ENCODE measurements at places on chromosomes 11 and 22.

GRCh38 chr11:30758946-30759504, 172.9 kb upstream of the MPPED2 start:
- DNase-seq, result no peak

GRCh38 chr11:13003736-13004493, 5.2 kb upstream of the RASSF10 start:
- no peak for DNase-seq

DNA sequence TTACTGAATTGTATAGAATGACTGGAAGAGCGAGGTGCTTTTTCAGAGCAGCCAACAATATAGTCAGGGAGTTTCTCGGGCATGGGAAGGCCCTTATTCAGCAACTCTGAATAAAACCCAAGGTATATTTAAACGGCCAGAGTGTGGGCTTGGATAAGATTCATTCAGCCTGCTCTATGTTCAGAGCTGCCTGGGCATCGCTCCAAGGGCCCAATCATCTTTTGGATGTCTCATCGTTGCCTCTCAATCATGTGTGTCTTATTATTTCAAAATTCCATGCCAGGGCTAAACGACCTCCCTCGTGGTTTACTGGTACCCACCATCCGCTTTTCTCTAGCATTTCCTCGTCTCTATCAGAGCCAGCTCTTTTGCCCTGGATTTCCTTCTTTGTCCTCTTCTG, 19.5 kb upstream of the NTM start:
- DNase-seq, result no peak

GRCh38 chr11:134667175-134667500, 255.1 kb upstream of the B3GAT1 start:
- DNase-seq, result no peak

- DNase-seq, result no peak
Observed at GRCh38 chr11:120718171-120718570, 206.6 kb downstream of the GRIK4 start.

DNA sequence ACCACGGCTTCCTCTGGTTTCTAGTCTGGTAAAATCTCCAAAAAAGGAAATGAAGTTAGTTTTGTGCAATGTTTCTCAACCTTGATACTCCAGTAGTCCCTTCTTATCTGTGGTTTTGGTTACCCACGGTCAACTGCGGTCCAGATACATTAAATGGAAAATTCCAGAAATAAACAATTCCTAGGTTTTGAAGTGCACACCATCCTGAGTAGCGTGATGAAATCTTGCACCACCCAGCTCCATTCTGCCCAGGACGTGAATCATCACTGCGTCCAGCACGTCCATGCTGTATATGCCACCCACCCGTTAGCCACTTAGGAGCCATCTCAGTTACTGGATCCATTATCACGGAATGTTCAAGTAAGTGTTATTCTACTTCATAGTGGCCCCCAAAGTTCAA, 117.0 kb downstream of the FBXO7 start:
- peak; percentile 44 for DNase-seq

DNA sequence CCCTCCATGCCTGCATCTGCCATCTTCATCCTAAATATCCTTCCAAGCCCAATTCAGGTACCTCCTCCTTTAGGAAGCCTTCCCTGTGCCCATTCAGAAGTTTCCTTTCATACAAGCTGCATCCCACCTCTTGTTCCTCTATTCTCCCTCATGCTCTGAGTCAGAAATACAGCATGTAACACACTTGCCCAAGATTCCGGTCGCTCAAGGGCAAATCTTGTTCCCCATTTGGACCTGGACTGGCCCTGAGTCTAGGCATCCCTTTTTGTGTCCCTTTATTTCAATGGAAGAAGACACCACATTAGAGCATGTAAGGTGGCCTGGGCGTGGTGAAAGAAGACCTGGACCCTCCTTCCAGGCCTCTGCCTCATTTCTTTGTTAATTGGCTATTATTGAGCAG, 38.5 kb downstream of the RTL6 start:
- DNase-seq, result no peak

GRCh38 chr11:95680169-95680929, 109.2 kb downstream of the FAM76B start:
- DNase-seq, result no peak

- no peak for DNase-seq
Observed at GRCh38 chr22:32731372-32731771, 70.1 kb upstream of the TIMP3 start.

DNA sequence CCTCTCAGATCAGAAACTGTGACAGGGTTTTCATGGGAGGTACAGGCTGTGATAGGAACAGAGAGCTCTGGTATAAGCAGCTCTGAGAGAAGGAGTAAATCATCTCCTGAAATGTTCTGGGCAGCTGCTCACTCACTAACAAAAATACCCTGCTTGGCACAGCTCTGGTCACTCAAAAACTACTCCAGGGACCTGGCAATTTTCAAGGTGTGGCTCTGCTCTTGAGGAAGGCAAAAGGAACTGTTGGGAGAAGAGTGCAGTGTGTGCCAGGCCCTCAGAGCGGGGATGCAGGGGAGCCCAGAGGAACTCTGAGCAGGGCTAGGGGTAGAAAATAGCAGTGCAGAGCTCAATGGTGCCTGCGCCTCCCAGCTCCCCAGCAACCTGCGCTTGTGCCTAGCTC, 180.5 kb upstream of the ZBED5 start:
- DNase-seq, result no peak

GRCh38 chr11:75462117-75462653, 29.2 kb upstream of the KLHL35 start:
- DNase-seq, result no peak

DNA sequence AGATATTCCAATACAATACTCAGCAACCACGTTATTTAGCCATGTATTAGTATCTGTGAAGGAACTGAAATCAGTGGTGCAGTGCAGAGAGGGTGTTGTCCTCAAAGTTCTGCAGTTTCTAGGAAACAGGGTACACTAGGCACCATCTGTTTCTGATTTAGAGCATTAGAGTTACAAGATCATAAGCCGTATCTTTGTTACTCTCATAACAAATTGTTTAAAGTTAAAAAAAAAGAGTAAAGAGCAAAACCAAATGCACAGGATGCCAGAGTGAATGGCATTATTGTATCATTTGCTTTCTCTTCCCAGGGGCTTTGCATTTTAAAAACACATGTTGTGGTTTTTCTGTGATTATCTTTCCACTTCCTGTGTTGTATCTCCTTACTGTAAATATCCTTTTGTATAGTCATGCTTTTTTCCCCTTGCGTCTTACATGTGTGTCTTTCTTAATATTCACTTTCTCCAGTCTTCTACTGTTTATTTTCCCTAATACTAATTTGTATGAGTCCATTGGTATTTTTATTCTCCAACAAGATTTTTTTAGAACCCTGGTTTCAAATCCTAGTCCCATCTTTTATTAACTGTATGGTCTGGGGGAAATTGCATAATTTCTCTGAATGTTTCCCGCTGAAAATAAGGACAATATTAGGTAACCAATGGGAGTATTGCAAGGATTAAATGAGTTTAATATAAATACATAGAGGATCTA, 15.2 kb upstream of the NUP160 start:
- DNase-seq, result no peak

DNA sequence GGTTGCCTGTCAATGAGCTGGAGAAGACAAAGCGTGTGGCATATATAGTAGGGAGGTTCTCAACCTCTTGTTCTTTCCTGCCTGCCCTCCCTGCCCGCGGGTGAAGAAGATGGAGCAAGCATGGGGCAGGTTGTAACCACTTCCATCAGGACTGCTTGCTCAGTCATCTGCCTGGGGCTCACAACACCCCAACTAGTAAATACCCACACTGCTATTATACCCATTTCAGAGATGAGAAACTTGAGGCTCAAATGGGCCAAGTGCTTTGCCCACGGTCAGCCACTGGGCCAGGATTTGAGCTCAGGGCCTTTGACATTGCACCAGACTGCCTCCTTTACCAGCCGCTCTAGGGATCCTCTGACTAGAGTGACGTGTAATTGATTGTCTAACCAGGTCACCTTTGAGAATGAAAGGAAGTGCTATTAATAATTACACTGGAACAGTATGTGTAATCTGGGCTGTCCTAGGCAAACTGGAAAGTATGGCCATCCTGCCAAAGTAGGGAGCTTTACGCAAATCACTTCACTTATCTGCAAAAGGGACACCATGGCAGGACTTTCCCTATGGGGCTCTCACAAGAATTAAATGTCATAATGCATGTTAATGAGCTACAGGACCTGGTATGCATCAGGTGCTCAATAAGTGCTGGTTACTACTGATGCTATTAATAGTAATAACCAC, 2.8 kb upstream of the CDC42EP1 start:
- no peak for DNase-seq

DNA sequence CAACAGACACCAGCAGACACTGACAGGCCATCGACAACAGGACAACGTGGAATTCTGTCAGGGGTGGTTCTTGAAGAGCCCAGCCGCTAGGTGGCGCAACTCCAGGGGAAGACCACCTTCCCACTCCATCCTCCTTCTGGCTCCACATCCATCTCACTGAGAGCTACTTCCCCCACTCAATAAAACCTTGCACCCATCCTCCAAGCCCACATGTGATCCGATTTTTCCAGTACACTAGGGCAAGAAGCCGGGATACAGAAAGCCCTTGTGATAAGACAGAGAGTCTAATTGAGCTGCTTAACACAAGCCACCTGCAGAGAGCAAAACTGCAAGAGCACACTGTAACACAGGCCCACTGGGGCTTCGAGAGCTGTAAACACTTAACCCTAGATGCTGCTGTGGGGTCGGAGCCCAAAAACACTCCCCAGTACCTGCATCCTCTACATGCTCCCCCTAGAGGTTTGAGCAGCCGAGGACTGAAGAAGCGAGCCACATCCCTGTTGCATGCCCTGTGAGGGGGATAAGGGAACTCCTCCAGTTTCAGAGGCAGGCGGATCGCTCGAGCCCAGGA, 11.5 kb upstream of the RAB39A start:
- DNase-seq, result no peak

DNA sequence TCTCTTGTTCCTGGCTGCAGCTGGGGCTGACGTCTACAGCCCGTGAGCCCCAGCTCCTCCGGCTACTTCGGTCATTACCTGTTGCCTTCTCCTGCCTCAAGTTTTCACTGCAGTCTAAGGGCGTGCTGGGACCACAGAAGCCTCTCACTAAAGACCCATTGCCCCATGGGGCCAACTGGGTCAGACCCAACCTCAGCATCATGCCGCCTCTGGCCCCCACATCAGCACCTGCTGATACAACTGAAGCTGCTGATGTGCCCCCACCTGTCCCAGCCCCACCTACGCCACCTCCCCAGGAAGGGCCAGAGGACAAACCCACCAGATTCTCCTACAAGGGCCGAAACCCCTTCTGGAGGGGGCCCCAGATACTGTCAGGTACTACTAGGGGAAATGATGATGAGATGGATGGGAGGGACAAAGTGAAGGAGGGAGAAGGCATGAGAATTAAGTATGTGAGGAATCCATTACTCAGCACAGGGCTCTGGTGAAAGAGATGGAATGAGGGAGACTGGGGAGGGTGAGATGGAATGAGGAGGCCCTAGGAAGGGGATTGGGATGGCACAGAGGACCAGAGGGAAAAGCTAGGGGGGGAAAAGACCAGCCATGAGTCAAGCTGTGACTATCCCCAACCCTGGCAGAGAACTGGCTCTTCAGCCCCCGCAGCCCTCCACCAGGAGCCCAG, 5.1 kb downstream of the C11orf42 start:
- DNase-seq, result no peak

DNA sequence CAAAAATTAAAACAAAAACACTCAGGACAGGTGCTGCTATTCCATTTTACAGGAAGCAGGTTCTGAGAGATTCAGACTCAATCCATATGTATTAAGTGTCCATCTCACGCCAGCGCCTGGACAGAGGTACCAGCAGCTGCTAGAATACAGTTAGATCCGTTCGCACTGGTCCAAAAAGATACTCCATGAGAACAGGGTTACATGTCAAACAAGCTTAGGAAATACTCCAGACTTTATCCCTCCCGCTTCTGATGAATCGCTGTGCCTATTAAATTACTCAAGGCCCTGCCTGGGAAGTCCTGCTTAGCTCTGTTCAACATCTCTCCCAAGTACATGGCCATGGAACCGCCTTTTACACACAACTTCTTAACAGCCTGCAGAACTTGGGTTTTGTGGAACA, 50.2 kb upstream of the SLC35C1 start:
- no peak for DNase-seq

- no peak for DNase-seq
Observed at GRCh38 chr11:104645261-104646222, 252.7 kb downstream of the CASP12 start.

DNA sequence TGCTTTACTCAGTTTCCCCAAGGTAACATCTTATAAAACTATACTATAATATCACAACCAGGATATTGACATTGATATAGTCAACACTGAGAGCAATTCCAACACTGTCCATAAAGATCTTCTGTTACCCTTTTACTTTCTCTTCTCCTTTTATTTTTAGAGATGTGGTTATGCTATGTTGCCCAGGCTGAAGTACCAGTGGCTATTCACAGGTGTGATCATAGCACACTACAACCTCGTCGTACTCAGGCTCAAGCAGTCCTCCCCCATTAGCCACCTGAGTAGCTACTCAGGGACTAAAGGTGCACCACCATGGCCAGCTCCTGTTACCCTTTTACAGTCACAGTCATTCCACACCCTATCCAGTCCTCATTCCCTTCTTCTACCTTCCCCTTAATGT, 119.7 kb downstream of the CWF19L2 start:
- DNase-seq, result no peak

DNA sequence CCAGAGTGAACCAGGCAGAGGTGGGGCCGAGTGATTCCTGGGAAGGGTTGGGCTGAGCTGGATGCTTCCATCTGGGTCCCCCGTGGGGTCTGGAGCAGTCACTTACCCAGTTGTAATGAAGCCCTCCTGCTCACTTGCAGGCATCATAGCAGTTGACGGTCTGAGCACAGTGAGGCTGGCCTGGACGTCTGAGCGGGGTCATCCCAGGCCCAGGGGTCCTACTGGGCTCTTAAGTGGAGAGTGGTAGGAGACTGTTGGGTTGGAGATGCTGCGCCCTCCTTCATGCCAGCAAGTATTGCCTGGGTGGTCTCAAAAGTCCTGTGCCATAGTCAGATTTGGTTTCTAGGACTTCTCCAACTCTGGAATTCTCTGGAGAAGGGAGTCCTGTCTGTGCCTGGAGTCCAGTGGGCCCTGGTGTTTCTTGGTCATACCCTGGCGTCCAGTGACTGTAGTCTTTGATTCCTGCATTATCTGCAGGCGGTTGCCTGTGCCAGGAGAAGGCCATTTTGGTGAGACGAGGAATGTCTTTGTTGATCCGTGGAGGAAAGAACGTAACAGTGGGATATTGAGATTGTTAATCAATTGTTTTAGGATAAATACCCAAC, 82.3 kb downstream of the TBC1D22A start:
- DNase-seq, result no peak

DNA sequence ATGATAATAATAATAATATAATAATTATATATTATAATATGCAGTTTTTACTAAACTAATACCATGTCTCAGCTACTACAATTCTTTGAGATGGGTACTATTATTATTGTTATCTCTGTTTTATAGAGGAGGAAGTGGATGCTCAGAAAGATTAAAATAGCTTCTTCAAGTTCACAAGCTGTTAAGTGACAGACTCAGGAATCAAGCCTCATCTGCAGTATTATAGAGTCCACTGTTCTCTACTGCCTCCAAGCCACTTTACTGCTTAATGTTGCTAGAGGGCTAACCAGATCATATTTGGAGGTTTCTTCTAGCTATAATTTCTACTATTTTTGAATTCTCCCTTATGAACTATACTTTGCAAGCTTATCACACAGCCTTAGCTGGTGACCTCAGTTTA, 62.7 kb downstream of the CSTPP1 start:
- DNase-seq, result no peak

- no peak for DNase-seq
Observed at GRCh38 chr11:120703358-120704152, 192.0 kb downstream of the GRIK4 start.

Data from suprapubic skin (tissue), 4 donors.